ENCODE measurements at places on chromosomes 11 and 22.

DNA sequence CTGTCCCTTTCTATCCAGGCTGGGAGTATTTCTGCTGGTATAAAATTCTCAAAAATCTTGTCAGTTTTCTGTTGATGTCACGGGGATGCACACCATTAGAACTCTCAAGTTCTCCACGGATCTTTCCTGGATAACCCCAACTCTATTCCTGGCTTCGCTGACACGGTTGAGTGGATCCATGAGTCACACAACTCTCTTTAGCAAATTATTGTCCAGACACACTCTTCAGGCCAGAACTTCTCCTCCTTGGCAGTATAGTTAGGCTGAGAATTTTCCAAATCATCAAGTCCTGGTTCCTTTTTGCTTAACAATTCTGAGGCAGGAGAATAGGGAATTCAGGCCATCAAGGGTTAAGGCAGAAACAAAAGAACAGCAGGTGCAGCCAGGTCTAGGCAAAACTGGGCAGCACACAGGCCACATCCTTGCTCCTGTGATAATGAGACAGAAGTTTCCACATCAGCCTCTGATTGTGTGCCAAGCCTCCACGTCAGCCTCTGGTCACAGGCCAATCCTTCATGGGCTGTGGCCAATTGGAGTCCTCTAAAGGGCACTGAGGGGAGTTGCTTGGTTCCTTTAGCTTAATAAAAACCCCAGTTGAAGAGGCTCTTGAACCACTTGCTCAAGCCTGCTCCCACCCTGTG is 5.7 kb upstream of the ACAT1 start:
- DNase-seq = no peak

DNA sequence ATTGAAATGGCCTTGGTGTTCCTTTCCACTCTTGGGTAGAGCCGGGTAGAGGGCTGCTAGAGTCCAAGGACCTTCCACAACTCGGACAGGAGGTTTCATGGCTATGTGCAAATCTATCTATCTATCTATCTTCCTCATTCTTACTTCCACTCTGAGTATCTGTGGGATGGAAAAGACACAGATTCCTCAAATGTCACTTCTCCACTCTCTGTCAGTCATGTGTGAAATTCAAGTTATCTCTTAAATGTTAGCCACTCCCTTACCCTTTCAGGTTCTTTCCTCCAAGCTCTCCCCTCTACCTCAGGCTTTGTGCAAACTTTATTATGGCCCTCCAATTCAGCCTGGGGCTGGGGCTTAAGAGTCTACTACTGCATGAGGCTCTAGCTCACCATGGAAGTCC is 84.3 kb downstream of the GDPD4 start:
- no peak for DNase-seq

GRCh38 chr11:116796548-116796947 is 4.9 kb upstream of the APOA5 start:
- DNase-seq = no peak

DNA sequence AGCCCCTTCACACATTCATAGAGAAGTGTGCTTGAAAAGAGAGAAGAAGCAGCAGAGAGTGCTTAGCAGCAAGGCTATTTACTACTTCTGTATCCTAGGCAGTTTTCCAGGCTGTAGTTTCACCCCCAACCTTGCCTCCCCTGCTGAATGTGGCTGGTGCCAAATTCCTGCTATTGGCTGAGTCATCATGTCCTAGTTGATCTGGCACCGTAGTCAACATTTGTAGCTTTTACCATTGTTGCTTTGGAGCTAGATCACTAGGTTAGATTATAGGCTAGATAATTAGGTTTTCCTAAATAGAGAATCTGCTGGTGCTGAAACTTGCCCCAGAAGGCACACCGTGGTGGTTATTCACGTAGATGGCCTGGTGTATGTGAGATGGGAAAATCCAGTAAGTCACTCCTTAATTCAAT is 32.7 kb downstream of the ARHGAP42 start:
- DNase-seq = no peak

DNA sequence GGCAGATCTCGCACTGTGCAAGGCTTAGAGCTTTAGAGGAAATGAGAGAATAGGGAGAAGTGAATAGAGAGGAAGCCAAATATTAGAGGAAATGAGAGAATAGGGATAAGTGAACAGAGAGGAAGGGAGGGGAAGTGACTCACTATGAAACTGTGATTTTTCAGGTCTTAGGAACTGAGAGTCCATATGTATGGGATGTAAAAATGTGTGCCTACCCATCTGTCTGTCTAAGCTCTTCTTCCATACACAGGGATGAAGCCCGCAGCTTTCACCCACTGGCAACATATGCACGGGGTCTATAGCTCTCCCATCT is 6.4 kb upstream of the CCDC86 start:
- DNase-seq = no peak
